ENCODE measurements at places on chromosomes 5 and 9.

DNA sequence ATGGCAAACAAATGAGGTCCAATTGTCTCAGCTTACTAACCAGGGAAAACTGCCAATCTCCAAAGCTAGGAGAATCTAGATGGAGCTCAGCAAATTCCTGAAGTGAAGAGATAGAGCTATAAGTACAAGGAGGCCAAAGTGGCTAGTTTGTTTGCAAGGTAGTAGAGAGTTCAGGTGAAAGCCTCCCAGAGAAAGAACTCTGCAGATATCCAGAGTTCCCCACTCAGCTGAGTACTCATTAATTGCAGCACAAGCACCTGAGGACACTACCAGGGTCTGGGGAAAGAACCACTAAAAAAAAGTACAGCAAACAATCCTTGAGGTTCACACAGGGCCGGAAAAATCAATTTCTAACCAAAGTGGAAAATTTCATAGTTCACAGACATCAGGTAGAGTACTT is 250.9 kb downstream of the TMEM232 start:
- no peak for DNase-seq
- no peak overlapping the region for H3K4me3 ChIP-seq
- H3K27me3 ChIP-seq: no peaks in the 10 kb centered on the region
- H3K36me3 ChIP-seq: no peaks in the 10 kb centered on the region
- H3K4me1 ChIP-seq: peaks cover 6% of the 10 kb centered on the region

DNA sequence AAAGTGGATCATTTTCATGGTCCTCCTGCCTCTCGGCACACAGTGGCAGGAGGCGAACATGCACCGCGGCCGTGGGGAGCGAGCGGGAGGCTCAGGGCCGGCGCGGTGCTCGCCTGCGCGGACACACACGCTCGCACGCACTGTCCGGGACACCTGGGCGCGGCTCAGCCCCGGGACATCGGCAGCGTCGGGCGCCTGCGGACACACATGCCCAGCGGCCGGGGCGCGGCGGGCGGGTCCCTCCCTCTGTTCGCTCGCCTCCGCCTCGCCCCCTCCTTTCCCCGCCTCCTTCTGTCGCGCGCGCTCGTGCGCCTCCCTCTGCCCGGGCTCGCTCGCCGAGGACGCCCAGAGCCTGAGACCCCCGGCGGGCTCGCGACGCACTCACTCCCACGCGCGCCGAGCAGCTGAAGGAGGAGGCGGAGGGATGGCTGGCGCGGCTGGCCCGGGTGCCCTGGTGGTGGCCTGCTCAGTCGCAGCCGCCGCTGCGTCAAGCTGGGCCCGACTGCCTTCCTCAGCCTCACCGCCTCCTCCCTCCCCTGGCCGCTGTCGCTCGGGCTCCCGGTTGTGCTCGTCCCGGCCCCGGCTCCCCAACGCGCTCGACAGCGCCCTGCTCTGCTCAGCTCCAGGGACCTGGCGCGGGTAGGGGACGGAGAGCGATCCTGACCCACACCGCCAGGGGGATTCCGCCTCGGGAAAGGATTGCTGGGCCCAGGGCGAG is at the start of gene FRMD3:
FRMD3 (minus strand) TSS at position 230 of the 718 bp plus-strand sequence; CDS start at position 60, 170 bp downstream.
- H3K4me1 ChIP-seq: no peaks in the 10 kb centered on the region
- H3K4me3 ChIP-seq: peak within 1 kb of the TSS; percentile 79
- H3K36me3 ChIP-seq: no peaks in the 10 kb centered on the region
- no peaks in the 10 kb centered on the region for H3K27me3 ChIP-seq
- H3K27ac ChIP-seq: peak within 1 kb of the TSS; percentile 40
- DNase-seq: peak; percentile 91

- no peak overlapping the region for H3K27ac ChIP-seq
- DNase-seq: no peak
- no peaks in the 10 kb centered on the region for H3K36me3 ChIP-seq
- H3K4me3 ChIP-seq: no peak overlapping the region
- H3K27me3 ChIP-seq: no peaks in the 10 kb centered on the region
Measured at GRCh38 chr9:127076860-127077643, 45.4 kb downstream of the ANGPTL2 start.

DNA sequence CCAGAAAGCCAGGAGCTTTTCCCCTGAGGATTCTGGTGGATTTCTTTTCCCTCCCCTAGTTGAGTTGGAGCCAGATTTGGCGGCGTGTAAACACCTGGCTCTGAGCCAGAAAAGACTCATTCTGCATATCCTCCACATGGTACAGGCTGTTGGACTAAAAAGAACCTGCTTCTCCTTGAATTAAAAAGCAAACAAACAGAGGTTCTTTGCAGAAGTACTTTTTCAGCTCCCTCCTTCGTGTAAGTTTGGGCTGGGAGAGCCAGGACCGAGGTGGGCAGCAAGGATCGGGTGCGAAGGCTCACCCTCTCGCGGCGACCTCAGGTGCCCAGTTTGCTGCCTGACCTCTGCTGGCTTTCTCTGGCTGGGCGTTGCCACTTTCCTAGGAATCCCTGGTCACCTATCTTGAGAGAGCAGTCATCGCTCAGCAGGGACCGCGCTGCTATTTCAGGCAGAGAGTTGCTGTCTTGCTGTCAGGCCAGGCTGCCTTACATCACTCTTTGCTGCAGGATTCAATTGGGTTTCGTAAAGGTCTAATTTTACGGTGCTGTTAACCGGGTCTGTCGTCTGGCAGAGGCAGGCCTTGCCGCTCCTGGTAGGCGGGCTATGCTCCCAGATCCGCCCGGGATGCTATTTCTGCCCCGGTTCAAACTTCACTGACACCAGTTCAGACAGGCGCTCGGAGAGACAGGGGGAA is 3.2 kb downstream of the PAPPA start:
- peak overlapping the region; percentile 61 for H3K4me3 ChIP-seq
- peaks cover 4% of the 10 kb centered on the region for H3K36me3 ChIP-seq

GRCh38 chr5:93428868-93429267 is 152.2 kb downstream of the NR2F1-AS1 start:
- H3K4me3 ChIP-seq: no peak overlapping the region
- H3K4me1 ChIP-seq: 0 out of 2 replicates have a peak, but pooled peaks cover 7% of the 10 kb centered on the region
- peaks cover 5% of the 10 kb centered on the region for H3K36me3 ChIP-seq
- H3K27ac ChIP-seq: no peak overlapping the region
- DNase-seq: no peak

DNA sequence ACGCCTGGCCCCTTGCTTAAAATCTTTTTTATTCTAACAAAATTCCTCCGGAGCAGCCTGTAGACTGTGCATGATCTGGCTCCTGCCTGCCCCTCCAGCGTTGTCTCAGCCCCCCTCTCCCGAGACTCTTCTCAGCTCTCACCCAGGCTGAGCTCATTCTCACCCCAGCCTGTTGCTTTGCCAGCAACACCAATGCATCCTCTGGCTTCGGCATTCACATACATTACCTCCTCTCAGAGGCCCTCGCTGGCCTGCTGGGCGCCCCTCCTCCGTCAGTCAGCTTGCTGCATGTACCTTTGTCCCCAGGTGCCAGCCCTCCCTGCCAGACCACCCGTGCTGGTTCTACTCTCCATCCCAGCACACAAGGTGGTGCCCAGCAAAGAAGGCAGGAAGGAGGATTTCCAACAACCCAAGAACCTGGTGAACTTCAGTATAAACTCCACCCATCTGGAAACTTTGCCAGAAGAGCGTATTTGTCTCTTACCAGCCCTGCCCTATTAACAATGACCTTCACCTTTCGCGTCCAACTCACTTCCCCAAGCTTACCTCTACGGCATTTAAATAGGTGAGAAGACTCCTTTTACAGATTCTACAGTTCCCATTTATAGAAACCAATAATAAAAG is 35.0 kb downstream of the MYO10 start:
- H3K27me3 ChIP-seq: no peaks in the 10 kb centered on the region
- H3K36me3 ChIP-seq: no peaks in the 10 kb centered on the region
- H3K27ac ChIP-seq: no peak overlapping the region
- peaks cover 44% of the 10 kb centered on the region for H3K4me1 ChIP-seq

DNA sequence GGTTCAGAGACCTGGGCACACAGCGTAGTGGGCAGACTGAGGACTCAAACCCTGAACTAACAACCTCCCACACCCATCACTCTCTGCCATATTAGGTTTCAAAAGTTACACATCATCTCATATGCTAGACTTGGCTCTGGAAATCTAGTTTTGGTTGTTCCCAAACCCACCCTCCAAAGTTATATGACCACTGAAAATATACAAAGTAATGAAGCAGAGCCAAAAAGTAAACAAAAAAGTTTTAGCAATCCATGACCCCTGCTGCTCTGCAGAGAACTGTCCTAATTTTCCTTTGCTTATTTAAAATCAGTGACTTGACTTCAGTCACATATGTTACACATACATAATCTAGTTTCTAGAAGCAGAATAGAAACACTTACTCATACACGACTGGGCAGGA is 155.6 kb upstream of the TAS2R1 start:
- no peak for DNase-seq
- H3K36me3 ChIP-seq: no peaks in the 10 kb centered on the region
- H3K4me3 ChIP-seq: no peak overlapping the region
- no peaks in the 10 kb centered on the region for H3K27me3 ChIP-seq
- peaks cover 2% of the 10 kb centered on the region for H3K4me1 ChIP-seq

DNA sequence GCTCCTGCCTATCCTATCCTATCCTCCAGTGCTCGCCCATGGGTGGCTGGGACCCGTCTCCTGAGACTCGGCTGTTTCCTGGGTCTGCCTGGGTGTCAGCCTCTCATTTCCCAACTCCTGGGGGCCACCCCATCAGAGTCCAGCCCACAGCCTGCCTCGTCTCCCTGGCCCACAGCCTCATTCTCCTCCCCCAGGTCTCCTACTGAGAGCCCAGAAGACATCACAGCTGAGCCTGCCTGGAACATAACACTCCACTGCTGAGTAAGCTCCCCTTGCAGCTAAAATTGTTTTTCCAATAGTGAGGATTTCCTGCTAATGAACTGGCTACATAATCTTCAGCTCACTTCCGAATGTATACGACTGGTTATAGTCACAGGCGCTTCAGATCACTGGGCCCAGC is 95.3 kb downstream of the TTLL11 start:
- H3K27ac ChIP-seq: no peak overlapping the region
- H3K36me3 ChIP-seq: no peaks in the 10 kb centered on the region
- H3K4me1 ChIP-seq: no peaks in the 10 kb centered on the region
- DNase-seq: no peak
- no peak overlapping the region for H3K4me3 ChIP-seq

DNA sequence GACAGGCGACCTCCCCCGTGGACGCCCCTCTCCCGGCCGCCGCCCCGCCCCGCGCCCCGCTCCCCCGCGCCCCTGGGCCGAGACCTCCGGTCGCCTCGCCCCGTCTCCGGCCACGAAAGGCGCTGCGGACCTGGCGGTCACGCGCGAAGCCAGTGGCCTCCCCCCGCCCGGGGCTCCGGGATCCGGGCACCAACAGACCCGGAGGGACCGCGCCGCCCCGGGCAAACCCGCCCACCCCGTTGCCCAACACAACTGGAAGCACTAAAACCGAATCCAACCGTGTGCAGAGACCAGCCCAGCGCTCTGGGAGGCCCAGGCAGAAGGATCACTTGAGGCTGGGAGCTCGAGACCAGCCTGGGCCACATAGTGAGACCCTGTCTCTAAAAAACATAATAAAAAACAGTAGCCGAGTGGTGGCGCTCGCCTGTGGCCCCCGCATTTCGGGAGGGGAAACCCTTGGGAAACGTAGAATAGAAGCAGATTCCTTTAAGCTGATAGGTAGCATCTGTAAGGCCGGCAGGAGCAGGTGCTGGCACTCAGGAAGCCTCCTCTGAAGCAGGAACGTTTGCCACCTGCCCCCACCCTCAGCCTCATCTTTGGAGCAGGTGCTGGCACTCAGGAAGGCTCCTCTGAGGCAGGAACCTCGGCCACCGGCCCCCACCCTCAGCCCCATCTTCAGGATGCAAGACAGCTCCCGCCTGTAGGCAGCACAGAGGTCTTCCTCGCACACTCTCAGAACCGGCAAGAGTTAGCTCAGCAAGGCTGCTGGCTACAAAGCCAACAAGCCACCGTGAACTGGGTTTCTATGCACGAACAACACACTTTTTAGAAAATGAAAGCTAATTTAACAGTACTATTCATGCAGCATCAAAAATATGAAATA is 4.6 kb upstream of the SLC9A3 start:
- no peaks in the 10 kb centered on the region for H3K4me1 ChIP-seq
- no peak overlapping the region for H3K4me3 ChIP-seq
- peaks cover 67% of the 10 kb centered on the region for H3K27me3 ChIP-seq
- H3K36me3 ChIP-seq: no peaks in the 10 kb centered on the region
- no peak for DNase-seq
- H3K27ac ChIP-seq: no peak overlapping the region

- H3K36me3 ChIP-seq: no peaks in the 10 kb centered on the region
- no peak overlapping the region for H3K4me3 ChIP-seq
- no peaks in the 10 kb centered on the region for H3K27me3 ChIP-seq
- no peak for DNase-seq
- no peak overlapping the region for H3K27ac ChIP-seq
Measured at GRCh38 chr5:134029156-134029555, 24.4 kb upstream of the VDAC1 start.

- no peak overlapping the region for H3K4me3 ChIP-seq
- H3K4me1 ChIP-seq: no peaks in the 10 kb centered on the region
- H3K36me3 ChIP-seq: no peaks in the 10 kb centered on the region
- no peaks in the 10 kb centered on the region for H3K27me3 ChIP-seq
- DNase-seq: no peak
Measured at GRCh38 chr5:126394211-126394788, 28.9 kb upstream of the GRAMD2B start.

- H3K4me3 ChIP-seq: no peak overlapping the region
- H3K36me3 ChIP-seq: peaks cover 6% of the 10 kb centered on the region
- peaks cover 9% of the 10 kb centered on the region for H3K4me1 ChIP-seq
- no peaks in the 10 kb centered on the region for H3K27me3 ChIP-seq
Measured at GRCh38 chr9:124282442-124283227, 24.9 kb downstream of the NEK6 start.

GRCh38 chr9:365436-365835 is 150.8 kb downstream of the DOCK8 start:
- H3K27ac ChIP-seq: no peak overlapping the region
- no peak overlapping the region for H3K4me3 ChIP-seq
- H3K36me3 ChIP-seq: no peaks in the 10 kb centered on the region
- H3K4me1 ChIP-seq: no peaks in the 10 kb centered on the region
- peaks cover 4% of the 10 kb centered on the region for H3K27me3 ChIP-seq

- DNase-seq: peak; percentile 76
- H3K4me1 ChIP-seq: peaks cover 34% of the 10 kb centered on the region
- H3K27me3 ChIP-seq: no peaks in the 10 kb centered on the region
- H3K4me3 ChIP-seq: peak overlapping the region; percentile 79
- H3K27ac ChIP-seq: peak overlapping the region; percentile 94
- H3K36me3 ChIP-seq: no peaks in the 10 kb centered on the region
Measured at GRCh38 chr9:13278368-13279246, 885 bp downstream of the MPDZ start.

GRCh38 chr9:26341545-26341944 is 551.1 kb downstream of the CAAP1 start:
- no peaks in the 10 kb centered on the region for H3K36me3 ChIP-seq
- H3K4me3 ChIP-seq: no peak overlapping the region
- H3K4me1 ChIP-seq: no peaks in the 10 kb centered on the region
- DNase-seq: no peak

GRCh38 chr9:137777761-137778160 is 99.8 kb upstream of the CACNA1B start:
- H3K27ac ChIP-seq: no peak overlapping the region
- H3K27me3 ChIP-seq: no peaks in the 10 kb centered on the region
- H3K4me3 ChIP-seq: no peak overlapping the region
- DNase-seq: no peak

Data from SK-N-SH (cell line).